Lung microvascular endothelial cell (primary cell): ENCODE measurements at places on chromosomes 4 and X. TPM values are rescaled to one million over a fixed set of nuclear protein-coding genes. Genes with fewer than 3 reads are reported as not detected.

DNA sequence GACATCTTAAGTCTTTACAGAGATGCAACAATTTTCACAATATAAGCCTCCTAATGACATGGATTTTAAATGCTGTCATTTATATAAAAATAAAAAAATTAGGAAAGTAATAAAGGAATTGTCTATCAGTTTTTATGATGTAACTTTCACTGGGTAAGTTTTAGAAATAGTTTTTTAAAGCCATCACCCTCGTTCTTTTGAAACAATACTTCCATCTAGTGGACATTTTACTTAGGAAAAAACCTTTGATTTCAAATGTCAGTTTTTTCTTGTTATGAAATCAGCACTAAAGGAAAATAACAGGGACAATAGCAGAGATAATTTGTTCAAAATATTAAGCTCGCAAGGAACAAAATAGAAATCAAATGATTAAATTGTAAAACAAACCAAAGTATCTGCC, 24.3 kb upstream of the NDNF start:
- DNase-seq = peak; percentile 55

DNA sequence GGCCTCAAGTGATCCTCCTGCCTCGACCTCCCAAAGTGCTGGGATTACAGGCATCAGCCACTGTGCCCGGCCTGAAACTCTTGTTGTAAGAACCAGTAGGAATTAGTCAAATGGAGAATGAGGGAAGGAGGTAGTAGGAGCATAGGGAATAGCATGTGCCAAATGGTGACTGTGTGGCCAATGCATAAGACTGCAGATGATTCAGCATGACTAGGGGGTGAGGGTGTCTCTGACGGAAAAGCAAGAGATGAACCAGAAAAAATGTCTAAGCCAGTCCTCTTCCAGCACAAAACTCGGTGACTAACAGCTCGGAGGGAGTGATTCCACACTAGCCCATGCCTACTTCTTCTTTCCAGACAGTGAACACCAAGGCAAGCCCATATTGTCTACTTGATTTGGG, 58.2 kb upstream of the DUSP21 start:
- DNase-seq = peak; percentile 30

ARL9 gene
- total RNA-seq = not detected in 2 replicates

DCLK2 gene
- total RNA-seq = 1.2 and 1.7 TPM in 2 replicates

DCAF12L1 gene
- under 0.01 TPM in 1 of 2 replicates, not detected in the other for total RNA-seq

PHKA1 gene
- 3.9 and 5.6 TPM in 2 replicates for total RNA-seq

RPA4 gene
- 0.44 and 0.79 TPM in 2 replicates for total RNA-seq

DNA sequence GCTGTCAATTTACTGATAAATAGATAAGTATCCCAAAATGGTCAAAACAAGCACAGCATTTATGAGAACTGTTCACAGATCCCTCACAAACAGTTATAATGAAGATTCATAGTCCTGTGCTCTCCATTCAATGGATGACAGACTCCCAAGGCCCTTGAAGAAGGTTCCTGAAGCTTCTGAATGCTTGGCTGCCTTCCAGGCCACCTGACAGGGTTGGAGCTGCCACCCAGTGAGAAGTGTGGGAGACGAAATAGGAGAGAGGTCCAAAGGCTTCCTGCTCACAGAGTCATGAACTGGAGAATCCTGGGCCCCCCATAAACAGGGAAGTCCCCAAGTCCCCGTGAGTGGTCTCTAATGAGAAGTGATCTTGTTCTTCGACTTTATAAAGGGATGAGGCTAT, 26.0 kb upstream of the ANXA3 start:
- DNase-seq = no peak

- DNase-seq = no peak
Observed at GRCh38 chrX:125620715-125621587, 301.3 kb downstream of the TEX13C start.

GRCh38 chrX:13430136-13430827, 110.4 kb upstream of the ATXN3L start:
- no peak for DNase-seq

DNA sequence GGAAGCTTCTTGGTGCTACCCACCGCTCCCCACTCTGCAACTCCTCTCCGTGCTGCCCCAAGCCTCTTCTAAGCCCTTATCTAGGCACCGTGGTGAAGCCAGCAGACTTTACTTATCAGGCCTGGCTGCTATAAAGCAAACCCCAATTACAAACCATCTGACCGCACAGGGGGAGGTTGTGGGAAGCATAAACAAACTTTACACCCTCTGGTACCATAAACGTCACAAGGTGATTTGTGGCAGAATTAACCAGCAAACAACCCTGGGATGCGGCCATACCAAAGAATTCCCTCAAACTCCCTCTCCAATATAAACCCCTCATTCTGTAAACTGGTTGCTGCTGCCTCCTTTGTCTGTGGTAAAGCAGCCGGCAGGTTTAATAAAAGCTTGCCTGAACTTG, 55.2 kb downstream of the MAGEC2 start:
- DNase-seq = no peak

ABLIM2 gene
- 1.1 and 5.2 TPM in 2 replicates for total RNA-seq

GRCh38 chr4:89119166-89119565, 7.8 kb downstream of the TIGD2 start:
- DNase-seq = no peak

- DNase-seq = no peak
Observed at GRCh38 chr4:182175788-182176519, 67.2 kb upstream of the TENM3 start.

- DNase-seq = no peak
Observed at GRCh38 chrX:1496076-1496475, 40.9 kb downstream of the P2RY8 start.

- DNase-seq = no peak
Observed at GRCh38 chrX:110252711-110253110, 65.2 kb downstream of the AMMECR1 start.

GRCh38 chr4:165761963-165762362, 111.1 kb upstream of the TLL1 start:
- DNase-seq = no peak

- DNase-seq = peak; percentile 85
Observed at GRCh38 chrX:45324941-45325340, 124.3 kb upstream of the DIPK2B start.
